Left renal cortex interstitium (tissue), 4 donors: ENCODE measurements at places on chromosomes 2 and 18. TPM values are rescaled to one million over a fixed set of nuclear protein-coding genes. Genes with fewer than 3 reads are reported as not detected.

DNA sequence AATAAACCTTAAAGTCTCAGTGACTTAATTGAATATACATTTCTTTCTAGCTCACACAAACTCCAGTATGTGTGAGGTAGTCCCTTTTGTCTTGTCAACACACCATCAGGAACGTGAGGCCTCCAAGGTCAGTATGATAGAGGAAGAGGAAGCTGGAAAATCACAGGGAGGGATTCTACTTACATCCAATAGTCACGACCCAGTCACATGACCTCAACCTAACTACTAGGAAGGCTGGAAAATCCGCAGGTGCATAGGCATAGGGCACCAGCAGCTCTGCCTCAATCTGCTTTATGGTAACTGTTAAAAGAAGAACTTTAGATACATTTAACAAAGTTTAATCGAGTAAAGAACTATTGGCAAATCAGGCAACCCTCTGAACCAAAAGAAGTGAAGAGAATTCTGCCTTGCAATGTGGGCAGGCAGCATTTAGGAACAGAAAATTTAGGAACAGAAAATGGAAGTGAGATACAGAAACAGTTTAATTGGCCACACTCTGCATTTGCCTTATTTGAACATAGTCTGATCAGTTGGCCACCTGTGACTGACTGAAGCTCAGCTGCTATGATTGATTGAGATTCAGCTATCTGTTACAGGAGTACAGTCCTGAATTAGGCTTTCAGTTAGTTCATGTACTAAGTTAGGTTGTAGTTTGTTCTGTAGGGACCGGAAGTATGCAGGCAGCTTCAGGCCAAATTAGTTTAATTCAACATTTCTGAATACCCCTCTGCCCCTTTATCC is 165.0 kb upstream of the PARD3B start:
- DNase-seq = no peak

DNA sequence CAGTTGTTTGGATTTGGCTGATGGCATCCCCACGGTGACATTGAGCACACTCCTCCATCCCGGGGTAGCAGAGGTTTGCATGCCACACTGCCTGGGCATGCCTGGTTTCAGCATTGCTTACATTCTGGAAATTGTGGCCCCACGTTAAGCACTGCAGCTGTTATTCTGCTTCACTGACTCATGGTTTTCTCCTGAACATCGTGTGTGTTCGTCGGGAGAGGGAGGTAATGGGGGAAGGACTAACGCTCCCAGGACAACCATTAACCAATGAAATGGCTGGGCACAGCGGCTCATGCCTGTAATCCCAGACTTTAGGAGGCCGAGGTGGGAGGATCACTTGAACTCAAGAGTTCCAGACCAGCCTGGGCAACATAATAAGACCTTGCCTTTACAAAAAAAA is 28.2 kb upstream of the YWHAQ start:
- no peak for DNase-seq

- no peak for DNase-seq
These were observed 462.8 kb upstream of the MEX3C start for GRCh38 chr18:51660188-51660715.

Gene EDAR
- polyA plus RNA-seq = 3.6 TPM

GRCh38 chr2:177929662-177930522 is 142.7 kb downstream of the PDE11A start:
- no peak for DNase-seq

Gene ZNF804A
- polyA plus RNA-seq = 2.0 TPM

DNA sequence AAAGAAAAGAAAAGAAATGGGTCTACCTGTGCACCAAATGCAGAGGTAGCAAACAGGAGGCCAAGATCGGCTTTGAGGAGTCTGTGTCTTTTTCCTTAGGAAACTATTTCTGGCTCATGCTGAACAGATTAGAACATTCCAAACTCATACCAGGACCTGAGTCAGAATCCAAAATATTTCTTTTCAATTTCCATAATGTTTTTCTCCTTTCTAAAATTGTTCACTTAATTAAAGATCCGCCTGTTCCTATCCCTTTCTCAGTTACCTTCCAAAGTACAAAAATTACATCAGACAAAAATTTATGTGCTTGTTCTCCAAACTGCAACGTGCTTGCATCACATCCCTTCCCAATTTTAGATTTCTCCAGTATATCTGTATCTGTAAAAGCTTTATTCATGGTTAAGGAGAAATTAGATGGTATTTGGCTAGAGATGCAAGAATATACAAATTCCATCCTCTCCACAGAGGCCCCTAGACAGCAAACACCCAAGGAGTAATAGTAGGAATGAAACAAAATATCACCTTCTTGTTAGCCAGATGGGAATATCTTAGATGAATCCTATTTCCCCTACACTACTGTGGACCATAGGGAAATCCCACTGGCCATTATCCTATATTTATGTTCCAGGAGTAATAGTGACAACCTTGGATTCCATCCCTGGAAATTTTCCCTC is 130.6 kb downstream of the LNPK start:
- no peak for DNase-seq

GRCh38 chr2:239951129-239951734 is 73.9 kb downstream of the NDUFA10 start:
- DNase-seq = no peak
